ENCODE measurements at places on chromosomes 7 and 10. TPM values are rescaled to one million over a fixed set of nuclear protein-coding genes. Genes with fewer than 3 reads are reported as not detected.

Gene PIP
- polyA plus RNA-seq = not detected

Gene ADD3
- 28.8 TPM for polyA plus RNA-seq

Gene FXYD4
- polyA plus RNA-seq = 0.14 TPM

Gene UBE2D1
- 44.9 TPM for polyA plus RNA-seq

Gene LOXL4
- 13.5 TPM for polyA plus RNA-seq

- DNase-seq = no peak
These were observed 461.0 kb upstream of the NRG3 start for GRCh38 chr10:81414038-81414437.

DNA sequence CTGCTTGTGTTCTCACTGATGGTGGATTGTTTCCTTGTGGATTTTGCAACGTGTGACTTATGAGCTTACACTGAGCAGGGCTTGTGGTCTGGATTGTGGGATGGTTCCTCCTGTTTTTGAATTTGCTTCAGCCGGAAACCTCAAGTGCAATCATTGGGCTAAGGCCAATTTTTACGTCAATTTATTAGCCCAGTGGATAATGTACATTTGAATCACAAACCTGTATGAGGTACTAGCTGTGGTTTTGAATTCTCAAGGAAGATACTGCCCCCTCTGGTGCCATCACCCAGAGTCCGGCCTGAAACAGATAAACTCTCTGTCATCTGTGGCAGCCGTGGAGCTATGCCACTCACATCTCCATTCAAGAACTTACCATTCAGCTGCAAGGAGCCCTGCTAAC is 7.3 kb upstream of the ZNF777 start:
- DNase-seq = no peak

- DNase-seq = no peak
These were observed 413.8 kb upstream of the FOXK1 start for GRCh38 chr7:4268040-4268965.

DNA sequence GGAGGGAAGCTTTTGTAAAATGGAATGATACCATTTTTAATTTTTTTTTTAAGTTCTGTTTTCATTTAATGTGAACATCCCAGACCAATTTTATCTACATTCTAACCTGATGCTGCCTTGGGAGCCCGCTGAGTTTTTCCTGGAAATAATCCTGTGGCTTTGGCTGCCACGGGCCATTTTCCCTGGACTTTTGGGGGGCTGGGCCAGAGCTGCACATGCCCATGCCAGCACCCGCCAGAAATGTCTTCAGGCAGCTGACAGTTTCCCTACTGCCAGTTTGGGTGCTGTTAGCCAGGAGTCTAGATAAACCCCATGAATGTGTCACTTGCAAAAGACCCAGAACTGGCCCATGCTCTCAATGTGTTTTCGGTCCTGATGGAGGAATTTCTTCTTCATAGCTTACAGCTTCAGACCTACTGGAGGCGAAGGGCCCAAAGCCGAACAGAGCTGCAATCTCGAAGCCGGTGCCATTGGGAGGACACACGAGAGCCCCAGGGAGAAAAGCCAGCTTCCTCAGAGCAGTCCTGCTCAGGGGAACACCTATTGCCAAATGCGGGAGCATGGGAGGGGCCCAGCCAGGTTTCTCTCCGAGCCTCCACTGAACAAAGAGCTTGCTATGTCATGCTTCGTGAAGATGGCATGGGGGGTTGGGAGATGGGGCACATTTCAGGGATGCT is 444.2 kb upstream of the MKI67 start:
- no peak for DNase-seq

DNA sequence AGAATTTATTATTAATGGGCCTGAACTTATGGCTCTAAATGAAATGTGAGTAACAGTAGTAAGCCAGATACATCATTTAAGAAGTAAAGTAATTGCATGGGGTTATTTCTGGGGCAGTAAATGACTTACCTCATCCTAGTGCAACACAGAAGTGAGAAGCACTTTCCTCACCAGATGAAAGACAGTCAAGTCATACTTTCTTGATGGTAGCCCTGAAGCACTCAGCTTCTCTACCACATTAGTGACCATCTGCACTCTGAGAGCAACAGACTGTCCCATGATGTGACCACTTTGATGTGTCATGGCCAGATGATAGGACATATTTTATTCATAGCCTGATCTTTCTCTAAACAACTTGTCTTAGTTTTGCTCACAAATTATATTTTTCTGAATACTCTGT is 369.5 kb upstream of the PHF14 start:
- no peak for DNase-seq

GRCh38 chr7:73973091-73973490 is 54.9 kb upstream of the ELN start:
- peak; percentile 73 for DNase-seq

DNA sequence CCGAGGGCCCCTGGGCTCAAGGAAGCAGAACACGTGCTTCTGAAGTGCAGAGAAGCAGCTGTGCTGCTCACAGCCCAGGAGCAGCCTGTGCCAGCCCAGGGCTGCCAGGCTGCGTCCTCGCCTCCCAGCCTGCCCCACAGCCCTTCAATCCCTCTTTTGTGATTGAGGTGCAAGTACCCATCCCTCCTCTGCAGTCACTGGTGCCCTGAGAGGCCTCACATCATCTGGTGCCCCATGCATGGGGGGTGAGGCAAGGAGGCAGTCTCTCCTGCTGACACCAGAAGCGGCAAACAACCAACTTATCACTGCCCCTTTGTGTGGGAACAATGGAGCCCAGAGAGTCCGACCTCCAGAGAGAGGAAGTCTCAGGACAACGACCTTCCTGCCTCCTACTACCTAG is 49.8 kb upstream of the FGFR2 start:
- DNase-seq = no peak

DNA sequence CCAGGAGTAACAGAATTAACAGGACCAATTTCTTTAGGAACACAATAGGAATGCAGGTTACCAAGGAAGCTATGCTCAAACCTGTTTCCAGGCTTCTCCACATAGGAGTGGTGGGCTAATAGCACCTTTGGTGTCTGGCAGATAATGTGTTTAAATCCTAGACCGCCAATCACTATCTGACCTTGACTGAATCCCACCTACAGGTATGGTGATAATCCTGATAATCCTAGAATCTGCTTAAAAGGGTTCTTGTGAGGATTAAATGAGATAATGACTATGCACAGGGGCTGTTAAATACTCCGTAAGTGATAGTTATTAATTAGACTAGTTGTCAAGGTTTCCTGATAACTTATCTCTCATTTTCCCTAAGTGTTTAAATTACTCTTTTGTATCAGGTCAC is 81.2 kb downstream of the EPC1 start:
- no peak for DNase-seq

DNA sequence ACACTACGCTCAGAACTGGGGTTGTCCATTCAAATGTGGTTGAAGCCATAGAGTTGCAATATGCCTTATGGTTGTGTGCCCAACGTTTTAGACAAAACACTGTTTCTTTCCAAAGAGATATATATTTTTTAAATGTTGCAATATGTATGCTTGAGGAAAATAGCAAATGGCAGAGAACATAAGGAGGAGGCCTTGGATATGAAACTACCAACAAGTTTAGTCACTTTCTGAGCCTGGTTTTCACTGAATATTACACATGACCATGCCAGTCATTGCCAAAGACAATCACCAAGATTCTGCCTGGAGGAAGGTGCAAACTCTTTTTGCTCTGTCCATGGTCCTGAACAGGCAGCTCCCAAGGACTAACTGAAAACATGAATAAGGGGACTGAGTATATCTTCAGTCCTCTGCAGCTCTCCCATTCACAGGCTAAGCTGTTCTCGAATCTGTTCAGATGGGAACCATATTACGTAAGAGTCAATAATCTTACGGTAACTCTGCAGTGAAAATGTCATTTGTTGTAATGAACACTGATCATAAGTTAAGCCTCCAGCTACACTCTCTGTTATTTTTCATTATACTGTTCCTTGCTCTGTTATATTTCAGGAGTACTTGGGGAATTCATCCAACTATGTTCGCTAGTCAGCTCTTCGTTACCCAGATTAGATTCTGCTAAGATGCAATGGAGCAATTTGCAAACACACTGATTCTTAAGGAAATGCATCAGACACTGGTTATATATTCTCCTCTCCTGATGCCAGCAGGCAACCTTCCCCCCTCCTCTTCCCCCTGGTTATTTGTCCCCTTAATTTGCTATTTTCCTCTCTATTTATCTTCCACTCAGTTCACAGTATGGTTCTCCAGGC is 90.7 kb upstream of the C1QL3 start:
- DNase-seq = no peak
